ENCODE measurements at places on chromosomes 5 and 9.

- DNase-seq, result no peak
Measured at GRCh38 chr5:124210111-124210910, 536.1 kb downstream of the ZNF608 start.

DNA sequence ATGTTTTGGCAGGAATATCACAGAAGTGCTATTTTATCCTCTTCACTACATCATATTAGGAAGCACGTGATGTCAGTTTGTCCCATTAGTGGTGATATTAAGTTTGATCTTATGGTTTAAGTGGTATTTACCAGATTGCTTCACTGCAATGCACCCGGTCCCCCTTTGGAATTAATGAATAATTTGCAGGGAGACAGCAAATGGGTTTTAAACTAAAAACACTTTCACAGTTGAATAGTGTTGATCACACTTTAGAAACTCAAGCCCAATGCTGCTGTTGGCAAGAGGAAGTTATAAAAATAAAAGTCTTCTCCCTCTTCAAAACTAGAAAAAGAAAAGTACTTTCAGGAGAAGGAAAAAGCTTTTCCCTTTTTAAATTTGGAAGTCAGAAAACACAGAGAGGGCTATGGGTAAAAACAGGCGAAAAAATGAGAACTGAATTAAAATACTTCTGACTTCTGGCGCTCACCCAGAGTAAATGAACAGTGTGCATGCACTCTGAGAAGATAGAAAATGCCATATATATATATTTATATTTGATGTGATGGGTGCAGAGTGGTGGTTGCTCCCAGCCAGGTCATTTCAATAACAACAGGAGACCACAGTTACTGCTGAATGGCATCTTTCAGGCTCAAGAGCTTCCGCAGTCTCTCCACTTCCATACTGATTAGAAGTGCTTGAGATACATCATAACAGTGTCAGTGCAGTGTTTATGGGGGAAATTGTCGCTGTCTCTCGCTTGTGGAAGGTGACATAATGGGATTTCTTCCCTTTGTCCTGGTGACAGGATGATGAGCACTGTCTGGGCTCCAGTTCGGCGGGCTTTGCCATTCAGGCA lies 278.0 kb downstream of the ZSWIM6 start:
- no peak for DNase-seq

DNA sequence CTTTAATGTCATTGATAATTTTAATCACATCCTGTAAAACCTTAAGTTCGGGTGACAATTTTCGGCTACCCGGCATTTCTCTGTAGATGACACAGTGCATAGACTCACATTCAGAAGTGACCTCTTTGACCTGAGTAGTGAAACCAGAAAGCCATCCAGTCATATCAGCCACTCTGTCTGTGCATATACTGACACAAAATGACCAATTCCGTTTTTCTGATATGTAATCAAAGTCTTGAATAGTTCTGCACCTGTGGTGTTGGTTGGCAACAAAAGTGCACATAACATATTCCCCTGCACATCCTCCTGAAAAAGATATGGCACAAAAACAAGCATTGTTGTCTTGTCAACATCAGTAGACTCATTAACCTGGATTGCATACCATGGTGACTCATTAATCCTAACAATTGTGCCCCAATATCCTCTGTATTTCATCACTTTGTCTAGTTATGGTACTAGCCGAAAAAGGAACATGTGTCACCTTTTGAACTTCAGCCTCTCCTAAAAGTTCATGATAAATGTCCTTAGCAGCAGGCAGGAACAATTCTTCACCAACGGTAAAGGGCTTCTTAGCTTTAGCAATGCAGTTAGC lies 4.6 kb upstream of the HNRNPA0 start:
- no peak for DNase-seq

GRCh38 chr9:75685062-75685461 lies 205.4 kb upstream of the PCSK5 start:
- no peak for DNase-seq

DNA sequence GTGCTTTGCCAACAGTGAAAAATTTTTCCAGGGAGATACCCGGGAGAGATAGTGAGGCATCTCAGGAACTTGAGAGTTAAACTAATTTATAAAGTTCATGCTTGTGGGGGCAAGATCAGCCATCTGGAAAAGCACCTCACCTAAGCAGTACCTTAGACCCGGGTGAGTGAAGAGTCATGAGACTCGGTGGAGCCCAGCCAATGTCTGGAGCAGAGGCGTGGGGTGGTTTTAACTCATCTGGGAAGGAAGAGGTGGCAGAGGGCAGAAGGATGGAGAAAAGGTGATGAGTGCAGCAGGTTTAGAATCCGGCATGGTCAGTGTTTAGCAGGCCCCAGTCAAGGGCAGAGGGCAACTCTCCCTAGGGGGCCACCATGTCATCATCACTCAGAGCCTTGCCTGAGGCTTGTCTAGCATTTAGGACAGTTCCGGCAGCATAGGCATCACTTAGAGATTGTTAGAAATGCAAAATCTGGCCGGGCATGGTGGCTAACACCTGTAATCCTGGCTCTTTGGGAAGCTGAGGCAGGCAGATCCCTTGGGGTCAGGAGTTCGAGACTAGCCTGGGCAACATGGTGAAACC lies 4.3 kb upstream of the RNF183 start:
- no peak for DNase-seq

DNA sequence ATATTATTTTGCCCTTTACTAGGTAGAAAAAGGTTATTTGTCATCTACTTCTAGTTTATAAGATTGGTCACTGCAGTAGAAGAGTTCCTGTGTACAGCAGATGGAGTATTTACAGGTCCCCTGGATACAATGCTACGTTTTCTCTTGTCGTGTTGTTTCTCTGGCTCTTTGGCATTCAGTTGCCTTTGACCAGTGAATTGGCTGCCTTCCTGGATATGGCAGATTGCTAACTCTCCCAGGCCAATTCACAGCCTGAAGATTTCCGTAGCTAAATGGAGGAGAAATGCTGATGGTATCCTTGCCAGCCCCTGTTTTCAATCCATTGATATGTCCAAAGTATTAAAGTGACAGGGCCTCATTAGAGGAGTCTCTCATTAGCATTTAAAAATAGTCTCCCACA lies 32.5 kb upstream of the GNAQ start:
- DNase-seq, result no peak

Measured in PC-9 (cell line).